Activated T-cell treated with anti-CD3 and anti-CD28 coated beads, Interleukin-2, amount 50 U/mL, for 1 hour (primary cell): ENCODE measurements at places on chromosomes 13 and 19.

GRCh38 chr19:16296713-16297112 lies 27.9 kb upstream of the KLF2 start:
- DNase-seq, result no peak

GRCh38 chr19:14149509-14149994 lies 13.2 kb upstream of the ASF1B start:
- peak; percentile 68 for DNase-seq

DNA sequence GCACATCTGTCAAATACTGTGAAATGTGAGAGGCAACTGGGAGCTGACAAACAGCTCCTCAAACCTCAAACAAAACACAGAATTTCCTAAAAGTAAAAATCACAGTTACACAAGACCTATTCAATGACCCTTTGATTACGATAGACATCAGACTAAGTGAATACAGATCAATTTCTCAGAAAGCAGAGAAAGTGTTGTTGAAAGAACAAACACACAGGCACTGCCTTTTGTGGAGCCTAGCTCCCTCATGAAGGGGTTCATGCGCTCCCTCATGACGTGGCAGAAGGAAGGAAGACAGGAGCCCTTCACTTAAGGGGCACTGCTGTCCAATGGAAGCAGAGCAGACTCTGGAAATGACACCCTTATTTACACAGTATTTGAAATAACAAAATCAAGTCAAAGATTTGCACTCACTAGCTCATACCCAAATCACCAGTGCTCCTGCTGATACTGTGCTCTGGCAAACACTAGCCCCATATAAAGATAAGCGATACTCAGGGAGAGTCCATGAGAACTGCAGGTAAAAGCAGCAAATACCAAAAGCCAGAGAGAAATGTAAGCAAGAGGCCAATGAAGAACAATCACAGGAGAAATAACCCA lies 144.9 kb downstream of the KLF12 start:
- no peak for DNase-seq

DNA sequence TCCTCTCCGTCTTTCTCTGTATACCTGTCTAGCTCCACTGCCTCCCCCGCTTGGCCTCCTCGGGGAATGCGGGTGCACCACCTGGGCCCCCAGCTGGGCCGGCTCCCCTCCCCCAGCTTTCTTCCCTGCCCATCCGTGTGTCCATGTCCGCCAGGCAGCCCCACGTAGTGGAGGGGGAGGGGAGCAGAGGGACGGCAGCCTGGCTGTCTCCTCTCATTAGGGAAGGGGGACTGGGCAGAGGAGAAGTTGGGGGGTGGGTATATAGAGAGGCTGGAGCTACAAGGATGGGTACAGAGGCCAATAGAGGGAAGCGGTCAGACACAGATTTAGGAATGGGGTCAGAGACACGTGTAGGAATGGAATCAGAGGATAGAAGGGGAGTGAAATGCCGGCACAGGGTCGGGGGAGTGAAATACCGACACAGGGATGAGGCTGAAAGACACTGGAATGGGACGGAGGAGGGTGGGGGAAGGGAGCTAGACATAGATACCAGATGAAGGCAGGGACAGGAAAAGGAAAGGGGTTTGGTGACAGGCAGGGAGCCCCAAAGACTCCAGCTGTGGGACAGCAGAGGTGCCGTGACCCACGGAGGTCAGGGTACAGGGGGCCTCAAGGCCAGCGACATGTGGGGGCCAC lies 2.8 kb downstream of the NECTIN2 start:
- no peak for DNase-seq

GRCh38 chr19:18280247-18281081 lies 958 bp downstream of the JUND start:
- DNase-seq, result peak; percentile 77

DNA sequence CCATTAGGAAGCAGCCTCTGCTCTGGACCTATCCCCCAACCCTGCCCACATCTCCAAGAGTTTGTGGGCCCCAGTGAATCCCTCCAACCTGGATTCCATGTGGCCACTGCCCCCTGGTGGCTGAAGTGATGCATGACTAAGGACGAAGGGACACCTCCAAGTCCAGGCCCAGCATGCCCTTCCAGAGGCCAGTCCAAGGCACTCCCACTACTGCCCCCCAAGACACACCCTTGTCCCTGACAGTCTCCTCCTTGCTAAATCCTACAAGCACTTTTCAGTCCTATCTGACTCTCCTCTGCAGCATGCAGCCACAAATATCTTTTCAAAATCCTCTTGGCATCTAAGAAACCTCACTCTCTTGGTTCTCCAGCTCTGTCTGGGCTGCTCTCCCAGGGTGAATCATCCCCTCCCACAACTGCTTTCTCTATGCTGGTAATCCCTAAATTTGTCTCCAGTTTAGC lies 33.0 kb downstream of the DEDD2 start:
- peak; percentile 71 for DNase-seq

- no peak for DNase-seq
Observed at GRCh38 chr13:110869231-110869804, 45.6 kb downstream of the ANKRD10 start.

- DNase-seq, result no peak
Observed at GRCh38 chr19:17949956-17950309, 17.0 kb upstream of the KCNN1 start.

DNA sequence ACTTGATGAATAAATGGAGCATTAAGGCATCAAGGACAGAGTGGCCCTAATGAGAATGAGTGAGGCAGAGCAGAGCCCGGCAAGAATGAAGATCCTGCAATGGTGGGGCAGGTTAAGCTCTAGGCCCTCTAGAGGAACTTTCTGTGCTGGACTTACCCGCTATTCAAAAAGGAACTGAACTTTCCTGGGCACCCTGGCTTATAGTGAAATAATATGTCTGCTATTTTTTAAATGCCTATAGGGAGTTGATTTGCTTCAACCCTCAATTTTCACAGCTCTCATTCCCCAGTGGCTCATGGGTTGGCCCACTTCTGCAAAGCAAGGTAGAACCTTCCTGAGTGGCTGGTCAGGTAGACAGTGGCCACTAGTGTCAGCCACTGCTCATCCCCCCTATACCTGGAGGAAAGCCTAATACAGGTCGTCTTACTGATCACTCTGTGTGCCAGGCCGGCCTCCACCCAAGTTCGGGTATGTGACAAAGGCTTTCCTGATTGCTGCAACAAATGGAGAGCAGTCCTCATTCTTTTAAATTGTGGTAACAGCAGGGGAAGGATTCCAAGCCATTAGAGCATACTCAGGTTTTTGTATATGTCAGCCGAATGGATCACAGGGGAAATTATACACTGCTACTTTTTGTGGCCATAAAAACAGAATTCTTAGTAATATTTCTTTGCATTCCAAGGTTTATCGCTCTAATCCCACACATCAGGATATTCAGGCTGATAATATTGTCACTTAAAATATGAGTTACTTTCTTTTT lies 103.0 kb downstream of the KL start:
- DNase-seq, result no peak

- DNase-seq, result no peak
Observed at GRCh38 chr13:90719461-90719860, 628.0 kb upstream of the MIR17HG start.

GRCh38 chr13:93224535-93224934 lies 2.1 kb upstream of the GPC6 start:
- no peak for DNase-seq

DNA sequence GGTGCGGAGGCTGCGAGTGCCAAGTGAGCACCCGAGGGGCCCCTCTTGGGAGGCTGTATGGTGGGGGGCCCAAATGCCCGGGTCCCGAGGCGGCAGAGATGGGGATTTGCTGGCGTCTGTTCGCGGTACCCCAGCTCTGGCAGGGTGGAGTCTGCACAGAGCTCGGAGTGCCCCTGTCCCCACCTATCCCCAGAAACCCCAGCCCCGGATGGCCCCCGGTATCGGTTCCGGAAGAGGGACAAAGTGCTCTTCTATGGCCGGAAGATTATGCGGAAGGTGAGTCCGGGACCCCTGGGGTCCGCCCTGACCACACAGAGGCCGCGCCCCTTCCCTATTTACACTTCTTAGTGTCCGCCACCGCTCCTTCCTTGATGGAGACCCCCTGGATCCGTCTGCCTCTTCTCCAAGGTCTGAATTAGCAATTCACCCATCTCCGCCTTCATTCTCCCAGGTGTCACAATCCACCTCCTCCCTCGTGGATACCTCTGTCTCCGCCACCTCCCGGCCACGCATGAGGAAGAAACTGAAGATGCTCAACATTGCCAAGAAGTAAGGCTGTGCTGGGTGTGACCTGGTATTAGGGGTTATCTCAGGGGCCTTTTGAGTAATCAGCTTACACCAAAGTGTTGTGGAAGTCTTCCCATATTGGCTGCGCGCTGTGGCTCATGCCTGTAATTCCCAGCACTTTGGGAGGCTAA lies 630 bp downstream of the PNPLA6 start:
- no peak for DNase-seq

- peak; percentile 20 for DNase-seq
Observed at GRCh38 chr19:44552324-44552723, 22.8 kb upstream of the CEACAM20 start.

- no peak for DNase-seq
Observed at GRCh38 chr13:100532836-100533435, 55.7 kb downstream of the GGACT start.

DNA sequence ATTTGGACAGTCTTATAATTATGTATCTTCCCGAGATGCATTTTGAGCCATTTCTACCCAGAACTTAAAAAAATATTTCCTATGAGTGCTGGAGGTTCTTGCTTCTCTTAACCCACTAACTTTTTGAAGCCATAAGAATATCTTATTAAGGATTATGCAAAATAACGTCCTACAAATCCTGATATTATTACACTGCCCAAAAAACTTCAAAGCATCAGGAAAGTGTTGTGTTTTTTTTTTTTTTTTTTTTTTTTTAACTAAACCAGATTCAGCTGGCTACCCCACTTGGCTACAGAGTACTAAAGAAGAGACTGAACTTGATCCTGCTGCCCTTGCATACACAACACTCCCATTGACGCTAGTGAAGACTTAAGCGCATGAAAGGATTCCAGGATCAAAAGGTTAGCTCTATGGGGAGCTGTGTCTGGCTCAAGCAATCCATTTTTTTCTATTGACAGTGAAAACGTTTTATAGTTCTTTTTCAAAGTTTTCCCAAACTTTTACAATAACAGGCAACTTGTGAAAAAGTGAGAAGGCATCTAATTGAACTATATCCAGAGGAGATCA lies 141.4 kb downstream of the KCNRG start:
- no peak for DNase-seq

- DNase-seq, result no peak
Observed at GRCh38 chr13:26899202-26899601, 138.6 kb upstream of the GPR12 start.

DNA sequence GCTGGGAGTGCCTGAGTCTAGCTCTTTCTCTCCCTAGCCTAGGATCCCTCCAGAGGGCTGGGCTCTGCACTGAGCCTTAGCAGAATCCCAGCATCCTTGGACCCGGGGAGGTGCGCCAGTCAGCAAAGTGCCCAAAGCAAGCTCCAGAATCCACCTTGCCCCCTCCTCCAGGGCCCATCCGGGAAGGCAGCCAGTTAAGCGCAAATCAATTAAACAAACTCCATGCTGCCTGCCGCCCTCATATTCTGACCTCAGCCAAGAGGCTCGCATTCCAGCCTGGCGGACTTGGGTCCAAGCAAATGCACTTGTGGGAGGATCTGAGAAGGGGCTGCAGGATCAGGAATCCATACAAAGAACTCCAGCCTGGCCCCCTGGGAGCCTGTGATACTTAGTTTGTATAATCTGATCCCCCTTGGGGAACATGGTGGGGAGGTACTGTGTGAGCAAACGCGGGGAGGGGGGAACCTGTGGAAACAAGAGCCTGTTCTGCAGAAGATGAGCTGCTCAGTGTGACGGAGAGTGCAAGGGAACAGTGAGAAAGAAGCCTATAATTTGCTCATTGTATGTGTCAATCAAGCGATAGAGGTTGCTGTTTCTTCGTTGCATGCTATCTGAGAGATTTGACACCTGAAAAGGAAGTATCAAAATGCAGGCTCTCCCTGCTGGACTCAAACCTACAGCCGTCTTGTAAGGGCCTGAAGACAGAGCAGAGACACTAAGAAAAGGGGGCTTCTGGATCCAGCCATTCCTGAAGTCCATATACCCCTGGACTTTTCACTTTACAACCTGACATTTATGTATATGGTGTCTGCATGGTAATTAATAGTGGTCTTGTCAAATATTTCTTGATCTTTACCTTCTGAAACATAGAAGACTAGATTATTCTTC lies 29.4 kb downstream of the ZNRF4 start:
- DNase-seq, result no peak

- DNase-seq, result no peak
Observed at GRCh38 chr13:20567881-20568528, 1.0 kb downstream of the IFT88 start.

- DNase-seq, result no peak
Observed at GRCh38 chr13:33369073-33369472, 83.5 kb upstream of the STARD13 start.

DNA sequence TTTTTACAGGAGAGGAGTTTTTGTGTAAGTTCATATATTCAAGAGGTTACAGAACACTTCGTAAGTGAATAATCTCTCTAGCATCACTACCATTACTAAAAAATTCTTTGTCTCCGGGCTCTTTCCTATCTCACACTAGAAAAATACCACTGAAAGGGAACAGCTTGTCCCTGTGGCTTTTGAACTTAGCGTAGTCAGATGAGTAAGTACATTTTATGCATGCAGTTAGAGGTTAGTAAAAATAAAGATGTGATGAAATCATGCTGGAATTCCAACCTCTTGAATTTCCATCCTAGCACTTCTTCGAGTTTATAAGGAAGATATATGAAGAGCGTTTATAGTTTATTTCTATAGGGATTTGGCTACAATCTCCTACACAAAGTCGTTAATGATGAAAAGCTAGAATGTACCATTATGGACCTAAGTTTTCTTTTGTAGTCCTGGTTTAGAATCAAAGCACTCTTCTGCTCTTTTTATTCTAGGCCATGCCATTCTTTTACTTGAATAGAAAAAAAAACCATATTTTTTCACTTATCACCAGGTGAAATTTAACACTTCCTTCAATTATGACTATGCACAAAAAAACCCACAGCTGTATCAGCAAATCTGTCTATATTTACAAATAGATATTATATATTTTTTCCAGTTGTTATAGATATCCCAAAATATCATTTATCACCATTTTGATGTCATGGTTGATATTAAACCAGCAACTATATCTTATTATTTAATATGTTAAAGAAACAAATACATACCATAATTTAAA lies 139.9 kb upstream of the PCDH9 start:
- DNase-seq, result no peak

DNA sequence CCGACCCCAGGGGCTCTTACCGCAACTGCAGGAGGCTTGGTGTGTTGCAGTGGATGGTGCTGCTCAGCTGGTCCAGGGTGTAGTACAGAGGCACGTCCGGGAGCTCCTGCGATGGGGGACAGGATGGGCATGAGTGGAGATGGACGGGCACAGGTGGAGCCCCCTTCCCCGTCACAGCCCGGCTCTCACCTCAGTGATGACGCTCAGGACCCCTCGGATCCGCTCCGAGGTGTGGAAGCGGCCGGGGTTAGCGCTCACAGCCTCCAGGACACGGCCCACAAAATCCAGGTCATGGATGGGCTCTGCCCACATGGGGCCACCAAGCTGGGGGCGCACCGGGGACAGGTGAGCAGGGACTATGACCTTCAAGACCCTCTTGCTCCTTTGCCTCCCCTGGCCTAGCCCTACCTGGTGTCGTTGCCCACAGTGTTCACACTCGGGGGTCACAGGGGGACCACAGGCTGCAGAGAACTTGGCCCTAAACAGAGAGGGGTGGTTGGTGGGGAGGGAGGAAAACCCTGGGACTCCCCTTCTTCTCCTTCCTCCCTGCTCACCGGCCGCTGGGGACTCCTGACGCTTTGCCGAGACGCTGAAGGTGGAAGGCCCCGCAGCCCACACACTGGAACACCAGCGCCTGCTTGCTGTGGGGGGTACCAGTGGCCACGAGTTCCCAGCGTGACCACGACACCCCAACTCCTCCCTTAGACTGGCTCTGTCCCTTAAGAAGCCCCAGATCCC lies 6.9 kb upstream of the LYL1 start:
- no peak for DNase-seq

- DNase-seq, result no peak
Observed at GRCh38 chr13:23087880-23088279, 92.9 kb upstream of the SGCG start.
